ENCODE measurements at places on chromosomes 16 and 17. TPM values are rescaled to one million over a fixed set of nuclear protein-coding genes. Genes with fewer than 3 reads are reported as not detected.

GRCh38 chr16:86363836-86364618, 146.3 kb upstream of the FOXF1 start:
- H3K4me3 ChIP-seq, result no peak overlapping the region
- H3K27ac ChIP-seq, result no peak overlapping the region
- no peak for DNase-seq
- no peaks in the 10 kb centered on the region for H3K4me1 ChIP-seq
- no peaks in the 10 kb centered on the region for H3K36me3 ChIP-seq

DNA sequence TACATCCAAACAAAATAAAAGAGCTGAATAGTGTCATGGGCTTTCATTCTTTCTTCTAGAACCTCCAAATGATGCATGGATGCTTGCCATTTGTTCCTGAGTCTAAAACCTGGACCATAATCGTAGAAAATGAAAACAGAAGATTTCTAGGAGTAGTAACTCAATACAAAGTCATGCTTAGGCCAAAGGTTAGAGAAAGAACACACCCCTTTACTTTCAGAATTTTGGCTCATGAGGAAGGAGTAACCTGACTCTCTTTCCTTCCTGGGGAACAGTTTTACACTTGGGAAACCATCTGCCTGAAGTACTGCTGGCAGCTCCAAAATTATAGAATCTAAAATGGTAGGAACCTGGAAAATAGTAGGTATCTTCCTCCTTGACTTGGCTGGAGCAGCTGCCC, 137.2 kb downstream of the SNX11 start:
- H3K4me3 ChIP-seq, result peak overlapping the region; percentile 29
- no peaks in the 10 kb centered on the region for H3K27me3 ChIP-seq
- H3K4me1 ChIP-seq, result peaks cover 75% of the 10 kb centered on the region

DNA sequence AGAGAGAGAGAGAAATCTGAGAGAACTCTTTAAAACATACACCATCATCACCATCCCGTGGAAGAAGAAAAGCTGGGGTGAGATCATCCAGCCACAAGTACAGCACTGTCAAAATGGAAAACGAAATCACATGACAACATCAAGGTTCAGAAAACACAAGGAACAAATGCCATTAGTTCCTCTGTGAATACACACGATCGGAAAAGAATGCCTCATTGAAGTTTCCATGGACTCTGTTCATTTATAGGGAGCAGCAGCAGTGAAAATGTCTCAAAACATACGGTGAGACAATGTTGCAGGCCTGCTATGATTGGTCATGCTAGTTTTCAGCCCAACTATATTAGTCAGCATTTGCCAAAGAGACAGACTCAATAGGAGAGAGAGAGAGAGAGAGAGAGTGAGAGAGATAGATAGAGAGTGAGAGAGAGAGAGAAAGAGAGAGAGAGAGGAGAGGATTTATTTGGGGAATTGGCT, 4.4 kb downstream of the CFAP97D1 start:
- no peaks in the 10 kb centered on the region for H3K27me3 ChIP-seq
- DNase-seq, result peak; percentile 46
- H3K36me3 ChIP-seq, result no peaks in the 10 kb centered on the region
- H3K4me3 ChIP-seq, result no peak overlapping the region
- H3K27ac ChIP-seq, result peak overlapping the region; percentile 12

- H3K4me3 ChIP-seq, result peak overlapping the region; percentile 86
- peak; percentile 84 for DNase-seq
- no peaks in the 10 kb centered on the region for H3K36me3 ChIP-seq
- peak overlapping the region; percentile 90 for H3K27ac ChIP-seq
- peaks cover 13% of the 10 kb centered on the region for H3K4me1 ChIP-seq
Measured at GRCh38 chr17:4143563-4144421, 795 bp downstream of the CYB5D2 start.

Gene CEMP1
- total RNA-seq, result 0.46 TPM

DNA sequence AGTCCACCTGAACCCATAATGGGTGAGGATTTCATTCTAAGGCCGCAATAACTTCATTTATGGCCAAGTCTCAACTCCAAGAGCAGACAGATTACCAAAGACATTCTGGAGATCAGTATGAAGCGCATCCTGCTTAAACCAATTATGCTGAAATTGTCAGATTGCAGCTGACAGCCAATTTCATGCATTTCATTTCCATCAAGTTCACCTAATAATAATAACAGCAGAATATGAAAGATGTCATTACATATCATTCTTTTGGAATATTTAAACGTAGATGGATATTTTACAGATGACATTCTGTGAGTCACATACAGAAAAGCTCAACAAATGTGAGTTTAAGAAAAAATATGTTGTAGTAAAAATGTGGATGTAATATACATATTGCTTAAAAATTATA, 54.9 kb upstream of the NACA2 start:
- H3K27ac ChIP-seq, result no peak overlapping the region
- DNase-seq, result no peak
- no peaks in the 10 kb centered on the region for H3K27me3 ChIP-seq

- no peaks in the 10 kb centered on the region for H3K36me3 ChIP-seq
- no peaks in the 10 kb centered on the region for H3K27me3 ChIP-seq
- H3K4me3 ChIP-seq, result no peak overlapping the region
- H3K27ac ChIP-seq, result no peak overlapping the region
Measured at GRCh38 chr17:6048486-6048885, 21.7 kb upstream of the WSCD1 start.

DNA sequence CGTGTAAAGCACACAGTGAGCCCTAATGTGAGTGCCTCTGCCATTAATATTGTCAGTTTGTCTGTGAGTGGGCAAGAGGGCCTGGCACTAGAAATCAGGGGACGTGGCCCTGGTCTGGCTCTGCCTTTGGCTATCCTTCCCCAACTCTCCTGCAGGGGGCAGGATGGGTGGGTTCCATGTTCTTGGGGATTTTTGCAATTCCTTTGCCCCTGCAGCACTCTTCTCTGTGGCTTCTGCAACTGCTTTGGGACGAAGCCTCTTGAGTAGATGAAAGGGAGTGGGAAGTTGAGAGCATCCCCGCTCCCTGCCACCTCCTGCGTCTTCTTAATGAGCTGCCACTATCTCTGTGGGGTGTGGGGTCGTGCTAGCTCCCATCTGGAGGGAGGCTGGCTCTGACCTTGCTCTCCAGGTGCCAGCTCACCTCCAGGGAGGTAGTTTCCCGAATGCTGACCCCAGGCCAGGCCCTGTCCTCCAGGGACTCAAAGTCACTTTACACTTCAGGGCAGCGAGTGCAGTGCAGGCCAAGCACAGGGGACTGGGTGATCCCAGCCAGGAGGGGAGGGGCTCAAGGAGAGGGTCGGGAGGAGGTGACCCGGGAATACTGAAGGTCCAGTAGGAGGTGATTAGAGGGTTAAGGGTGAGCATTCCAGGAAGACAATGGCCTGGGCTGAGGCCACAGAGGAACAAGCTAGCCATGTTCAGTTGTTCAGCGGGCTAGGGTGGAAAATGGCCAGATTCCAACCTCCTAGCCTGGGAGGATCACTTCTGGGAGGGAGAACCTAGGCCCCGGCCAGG, 121.0 kb upstream of the NLRP1 start:
- H3K27me3 ChIP-seq, result no peaks in the 10 kb centered on the region
- DNase-seq, result no peak

DNA sequence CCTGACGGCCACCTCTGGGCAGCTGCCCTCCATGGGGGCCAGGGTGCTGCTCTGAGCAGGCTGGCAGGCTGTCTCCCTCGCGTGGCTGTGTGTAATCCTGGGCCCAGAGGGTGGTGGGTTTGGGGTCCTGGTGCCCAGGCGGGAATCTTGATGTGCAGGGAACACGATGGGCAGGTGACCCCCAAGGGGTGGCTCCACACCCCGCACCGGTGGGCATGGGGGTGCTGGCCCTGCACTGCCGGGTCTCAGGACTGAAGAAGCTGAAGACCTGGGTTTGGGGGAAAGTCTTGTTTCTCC, 8.6 kb downstream of the CHMP6 start:
- peaks cover 6% of the 10 kb centered on the region for H3K27me3 ChIP-seq
- no peak overlapping the region for H3K4me3 ChIP-seq
- peaks cover 20% of the 10 kb centered on the region for H3K36me3 ChIP-seq
- no peak for DNase-seq

Gene VMO1
- 3.1 TPM for total RNA-seq

Gene OR1F1
- not detected for total RNA-seq

Gene ARHGAP27
- total RNA-seq, result 134 TPM

DNA sequence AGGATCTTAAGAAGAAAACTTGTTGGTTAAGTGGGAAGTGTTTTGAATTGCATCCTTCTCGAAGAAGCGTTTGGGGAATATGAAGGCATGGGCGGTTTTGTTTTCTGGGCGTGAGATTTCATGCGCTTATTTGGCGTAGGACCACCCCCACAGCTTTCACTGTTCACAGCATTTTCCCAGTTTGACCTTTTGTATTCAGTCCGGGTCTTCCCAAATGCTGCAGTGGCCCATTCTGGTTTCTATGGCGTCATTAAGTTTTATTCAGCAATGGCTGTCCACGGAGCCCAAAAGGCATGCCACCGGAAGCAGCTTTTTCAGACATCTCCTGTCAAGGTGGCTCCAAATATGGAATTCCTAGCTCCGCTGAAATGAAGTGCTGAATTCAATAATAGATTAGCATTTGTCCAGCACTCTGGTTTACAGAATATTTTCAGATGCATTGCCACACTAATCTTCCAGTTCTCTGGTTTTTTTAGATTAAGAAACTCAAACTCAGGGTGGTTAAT, 90.6 kb upstream of the FBXO47 start:
- H3K27ac ChIP-seq, result no peak overlapping the region
- no peaks in the 10 kb centered on the region for H3K36me3 ChIP-seq
- no peak for DNase-seq
- no peaks in the 10 kb centered on the region for H3K27me3 ChIP-seq

DNA sequence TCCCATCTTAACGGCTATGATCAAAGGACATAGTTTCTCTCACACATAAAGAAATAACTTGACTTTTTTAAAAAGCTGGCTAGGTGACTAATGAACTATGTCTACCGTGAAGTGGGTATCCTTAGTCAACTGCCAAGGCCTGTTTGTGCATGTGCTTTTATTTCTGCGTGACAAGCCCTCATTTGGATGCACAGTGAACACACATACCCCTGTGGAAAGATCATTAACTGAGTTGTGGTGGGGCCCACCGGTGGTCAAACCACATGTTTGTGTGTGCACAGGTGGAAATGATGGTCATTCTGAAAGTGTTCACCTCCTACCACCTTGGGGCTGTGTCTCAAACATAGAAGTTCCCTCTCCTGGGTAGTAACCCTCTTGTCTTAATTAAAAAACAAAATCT, 256.1 kb upstream of the SALL1 start:
- no peak overlapping the region for H3K4me3 ChIP-seq
- H3K27ac ChIP-seq, result no peak overlapping the region
